ENCODE measurements at places on chromosomes 12 and 14.

DNA sequence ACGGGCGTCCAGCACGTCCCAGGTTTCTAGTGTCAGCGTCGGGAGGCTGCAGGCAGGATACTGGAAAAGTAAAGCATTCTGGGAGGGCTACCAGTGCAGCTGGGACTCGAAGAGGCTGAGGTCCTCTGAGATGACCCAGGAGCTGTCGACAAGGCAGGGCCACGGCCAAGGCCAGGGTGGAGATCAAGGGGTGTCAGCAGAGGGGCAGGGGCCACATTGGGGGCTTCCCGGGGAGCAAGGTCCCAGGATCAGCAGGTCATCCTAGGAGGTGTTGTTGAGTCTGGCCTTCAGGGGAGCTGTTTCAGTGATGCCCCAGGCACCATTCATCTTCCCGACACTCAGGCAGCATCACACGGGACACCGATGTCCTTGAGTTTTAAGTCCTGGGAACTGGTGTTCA, 377.8 kb upstream of the SFSWAP start:
- DNase-seq: no peak

GRCh38 chr14:32047791-32048190, 29.3 kb upstream of the ARHGAP5 start:
- DNase-seq: peak; percentile 36

DNA sequence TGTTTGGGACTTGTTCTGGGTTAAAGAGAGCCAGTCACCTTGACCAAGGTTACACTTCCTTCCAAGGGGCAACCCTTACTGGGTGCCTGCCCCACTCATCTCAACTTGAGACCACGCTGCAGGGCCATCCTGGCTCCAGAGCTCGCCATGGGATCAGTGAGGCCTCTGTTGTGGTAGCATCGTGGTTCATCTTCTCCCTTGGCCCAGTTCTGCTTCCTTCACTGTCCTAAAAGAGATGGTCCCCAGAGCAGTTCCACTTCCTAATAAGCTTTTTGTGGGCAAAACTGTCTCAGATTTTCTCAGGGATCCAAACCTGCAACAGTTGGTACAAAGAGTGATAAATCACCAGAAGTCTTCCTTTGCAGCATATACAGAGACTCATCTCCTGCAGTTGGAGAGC, 165.9 kb upstream of the TMEM260 start:
- DNase-seq: no peak

DNA sequence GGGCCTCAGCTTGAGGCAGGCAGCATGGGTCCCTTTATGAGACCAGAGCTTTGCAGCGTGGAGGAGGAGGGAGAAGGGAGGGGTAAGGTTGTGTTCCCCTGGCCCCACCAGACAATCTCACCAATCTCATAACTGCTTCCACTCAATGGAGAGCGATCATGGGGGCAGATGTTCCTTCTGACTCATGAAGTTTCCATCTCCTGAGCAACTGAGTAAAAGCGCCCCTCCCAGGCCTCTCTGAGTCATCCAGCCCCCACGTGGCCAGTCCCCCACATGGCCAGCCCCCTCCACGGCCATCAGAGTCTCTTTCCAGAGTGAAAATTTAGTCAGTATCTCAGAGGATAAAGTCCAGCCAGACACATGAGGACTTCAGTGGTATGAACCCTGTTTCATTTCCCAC, 39.2 kb upstream of the PLXNC1 start:
- DNase-seq: peak; percentile 71

DNA sequence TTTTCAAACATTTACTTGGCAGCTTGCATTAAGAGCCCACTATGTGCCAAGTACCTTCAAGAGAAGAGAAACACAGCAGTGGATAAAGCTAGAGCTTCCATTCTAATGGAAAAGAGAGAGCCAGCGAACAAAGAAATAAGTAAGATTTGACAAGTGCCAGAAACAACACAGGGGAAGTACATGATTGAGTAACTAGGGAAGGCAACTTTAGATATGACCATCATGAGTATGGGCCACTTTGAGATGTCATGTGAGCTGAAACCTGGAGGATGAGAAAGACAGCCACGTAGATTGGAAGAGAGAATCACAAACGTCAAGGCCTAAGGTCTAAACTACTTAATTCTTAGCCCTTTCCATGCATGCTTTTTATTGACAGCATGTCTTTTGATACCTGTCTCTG, 121.4 kb downstream of the ITPR2 start:
- DNase-seq: no peak

DNA sequence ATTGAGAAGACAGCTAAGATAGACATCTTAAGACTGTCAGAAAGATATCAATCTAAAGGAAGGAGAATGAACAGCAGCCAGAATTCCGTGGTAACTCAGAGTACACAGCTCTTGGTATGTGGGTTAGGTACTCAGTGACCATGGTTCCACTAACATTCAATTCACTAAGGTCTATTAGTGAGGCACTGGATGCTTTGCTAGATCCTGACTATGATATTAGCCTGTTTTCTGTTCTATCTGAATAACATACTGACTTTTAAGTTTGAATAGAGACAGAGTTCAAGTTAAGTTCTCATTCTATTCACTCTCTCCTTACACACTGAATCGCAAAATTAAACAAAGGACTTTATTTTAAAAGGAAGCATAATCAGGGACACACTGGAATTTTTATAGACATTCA, 106.4 kb downstream of the PRKD1 start:
- no peak for DNase-seq

GRCh38 chr12:104219361-104219892, 3.8 kb downstream of the TXNRD1 start:
- peak; percentile 98 for DNase-seq

DNA sequence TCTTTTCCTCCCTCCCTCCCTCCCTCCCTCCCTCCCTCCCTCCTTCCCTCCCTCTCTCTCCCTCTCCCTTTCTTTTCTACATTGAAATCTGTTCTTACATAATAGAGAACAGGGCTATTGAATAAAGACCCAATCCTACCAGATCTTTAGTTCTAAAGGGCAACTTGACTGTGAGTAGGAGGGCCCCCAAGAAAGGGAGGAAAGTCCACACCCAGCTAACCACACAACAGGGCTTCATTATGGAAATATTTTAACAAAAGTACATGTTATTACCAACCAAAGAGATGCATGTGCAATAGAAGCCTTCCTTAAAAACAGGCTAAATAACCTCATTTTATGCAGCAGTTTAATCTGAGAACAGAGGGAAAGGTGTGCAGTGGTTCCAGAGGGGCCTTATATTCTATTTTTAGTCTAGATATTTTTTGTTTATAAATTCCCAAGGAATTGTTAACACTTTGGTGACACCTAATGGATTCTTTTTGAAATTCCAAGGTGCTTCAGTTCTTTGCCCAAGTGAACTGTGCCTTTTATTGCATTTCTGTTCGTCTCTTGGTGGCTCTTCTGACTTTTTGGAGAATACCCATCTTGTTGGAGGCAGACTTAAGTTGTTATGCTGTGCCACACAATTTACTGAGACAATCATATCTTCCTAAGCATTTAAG, 63.0 kb downstream of the GNS start:
- peak; percentile 40 for DNase-seq

GRCh38 chr12:56377310-56377988, 14.8 kb upstream of the APOF start:
- peak; percentile 27 for DNase-seq

DNA sequence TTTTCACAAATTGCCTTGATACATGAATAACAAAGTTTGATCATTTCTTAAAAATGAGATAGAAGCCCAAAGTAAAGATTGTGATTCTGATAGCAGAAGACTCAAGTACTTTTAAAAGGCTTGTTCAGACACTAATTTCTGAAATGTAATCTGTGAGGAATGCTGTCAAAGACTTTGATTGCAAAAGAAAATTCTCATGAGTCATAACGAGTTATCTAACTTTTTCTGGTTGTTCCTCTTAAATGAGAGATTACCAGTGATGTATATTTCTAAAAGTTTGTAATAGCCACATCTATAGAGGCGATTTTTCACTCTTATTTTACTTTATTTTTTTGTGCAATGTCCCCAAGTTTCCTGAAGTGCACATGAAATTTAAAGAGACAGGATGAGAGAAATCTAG, 7.0 kb downstream of the PYGL start:
- peak; percentile 71 for DNase-seq

DNA sequence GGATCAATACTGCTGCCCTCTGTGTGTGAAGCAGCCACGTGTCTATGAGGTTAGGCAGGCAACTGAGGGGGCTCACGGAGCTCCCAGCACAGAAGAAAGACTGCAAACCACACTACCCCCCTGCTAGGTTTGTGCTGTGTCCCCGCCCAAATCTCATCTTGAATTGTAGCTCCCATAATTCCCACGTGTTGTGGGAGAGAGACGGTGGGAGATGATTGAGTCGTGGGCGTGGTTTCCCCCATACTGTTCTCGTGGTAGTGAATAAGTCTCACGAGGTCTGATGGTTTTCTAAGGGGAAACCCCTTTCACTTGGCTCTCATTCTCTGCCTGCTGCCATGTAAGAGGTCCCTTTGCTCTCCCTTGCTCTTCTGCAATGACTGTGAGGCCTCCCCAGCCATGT, 68.6 kb downstream of the ACTN1 start:
- DNase-seq: no peak

DNA sequence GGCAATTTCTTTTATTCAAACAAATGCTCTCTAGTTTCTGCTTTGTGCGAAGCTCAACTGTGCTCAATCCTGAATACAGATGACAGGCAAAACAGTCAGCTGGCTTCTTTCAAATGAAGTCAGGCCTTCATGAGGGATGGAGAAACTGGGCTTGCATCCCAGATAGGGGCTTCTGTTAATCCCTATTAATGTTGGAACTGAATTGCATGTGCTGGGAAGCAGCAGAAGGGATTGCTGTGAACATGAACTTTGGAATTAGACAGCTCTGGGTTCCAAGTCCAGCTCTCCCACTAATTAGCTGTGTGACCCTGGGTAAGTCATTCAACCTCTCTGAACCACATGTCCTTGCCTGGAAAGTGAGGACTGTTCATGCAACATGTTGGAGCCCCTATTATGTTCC, 21.1 kb upstream of the CORO1C start:
- no peak for DNase-seq

- no peak for DNase-seq
These were observed 142.0 kb downstream of the KCNK10 start for GRCh38 chr14:88181072-88181471.

DNA sequence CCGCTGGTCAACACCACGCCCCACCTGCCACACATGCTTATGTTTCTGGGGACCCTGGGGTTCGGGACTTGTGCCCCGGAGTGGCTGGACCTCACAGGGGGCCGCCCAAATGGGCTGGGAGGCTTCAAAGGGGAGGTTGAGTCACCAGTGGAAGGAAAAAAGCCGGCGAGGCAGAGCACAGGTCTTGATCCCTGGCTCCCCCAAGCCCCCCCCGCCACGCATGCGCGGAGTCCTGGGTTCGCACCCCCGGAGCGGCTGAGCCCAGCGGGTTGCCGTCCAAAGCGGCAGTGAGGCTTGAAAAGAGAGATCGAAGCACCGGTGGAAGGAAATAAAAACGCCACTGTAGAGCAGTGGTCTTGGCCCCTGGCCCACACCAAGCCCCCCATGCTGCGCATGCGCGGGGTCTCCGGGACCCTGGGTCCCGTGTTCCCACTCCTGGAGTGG, 313.5 kb downstream of the ALG10 start:
- no peak for DNase-seq

DNA sequence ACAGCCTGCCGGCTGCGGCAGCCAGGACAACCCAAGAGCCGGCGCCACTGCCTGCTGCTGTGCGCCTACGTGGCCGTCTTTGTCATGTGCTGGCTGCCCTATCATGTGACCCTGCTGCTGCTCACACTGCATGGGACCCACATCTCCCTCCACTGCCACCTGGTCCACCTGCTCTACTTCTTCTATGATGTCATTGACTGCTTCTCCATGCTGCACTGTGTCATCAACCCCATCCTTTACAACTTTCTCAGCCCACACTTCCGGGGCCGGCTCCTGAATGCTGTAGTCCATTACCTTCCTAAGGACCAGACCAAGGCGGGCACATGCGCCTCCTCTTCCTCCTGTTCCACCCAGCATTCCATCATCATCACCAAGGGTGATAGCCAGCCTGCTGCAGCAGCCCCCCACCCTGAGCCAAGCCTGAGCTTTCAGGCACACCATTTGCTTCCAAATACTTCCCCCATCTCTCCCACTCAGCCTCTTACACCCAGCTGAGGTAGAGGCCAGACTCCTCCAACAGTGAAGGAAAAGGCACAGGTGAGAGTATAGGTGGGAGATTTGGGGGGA, 10.3 kb downstream of the ZBTB39 start:
- no peak for DNase-seq

DNA sequence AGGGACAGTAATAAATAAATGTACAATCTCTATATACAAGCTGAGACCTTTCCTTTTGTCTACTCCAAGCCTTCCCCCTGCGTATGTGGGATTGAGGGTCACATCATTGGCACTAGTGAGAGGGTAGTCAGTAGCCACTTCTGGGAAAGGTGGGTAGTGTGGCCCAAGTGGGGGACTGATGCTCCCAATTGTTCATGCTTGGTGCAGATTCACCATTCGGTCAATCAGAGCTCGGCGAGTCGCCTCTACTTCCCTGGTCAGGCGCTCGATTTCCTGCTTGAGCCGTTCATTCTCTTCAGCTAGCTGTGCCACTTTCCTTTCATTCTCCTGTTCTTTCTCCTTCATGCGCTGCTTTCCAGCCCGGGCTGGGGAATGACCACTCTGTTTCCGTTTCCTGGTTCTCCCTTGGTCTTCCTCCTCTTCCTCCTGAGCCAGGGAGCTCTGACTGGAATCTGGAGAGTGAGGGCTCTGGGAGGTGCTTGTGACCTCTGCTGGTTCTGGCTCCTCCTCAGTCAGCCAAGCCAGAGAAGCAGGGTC, 3.6 kb downstream of the DDIT3 start:
- no peak for DNase-seq

DNA sequence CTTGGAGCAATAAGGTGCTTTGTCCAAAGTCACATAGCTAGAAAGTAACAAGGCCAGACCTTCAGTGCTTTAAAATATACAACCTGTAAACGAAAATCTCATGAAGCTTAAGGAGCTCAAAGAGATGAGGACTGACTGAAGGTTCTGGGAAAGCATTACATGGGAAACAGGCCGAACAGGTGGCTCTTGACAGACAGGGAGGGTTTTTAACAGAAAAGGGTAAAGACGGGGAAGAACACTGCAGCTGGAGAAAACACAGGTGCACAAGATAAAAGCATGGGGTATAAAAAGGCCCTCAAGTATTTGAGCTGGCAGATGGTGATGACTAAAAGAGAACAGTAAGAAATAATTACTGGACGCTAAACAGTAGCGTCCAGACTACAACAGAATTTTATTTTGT, 257.2 kb downstream of the NELL2 start:
- DNase-seq: no peak

GRCh38 chr12:71222436-71222835, 64.6 kb upstream of the TSPAN8 start:
- DNase-seq: no peak

GRCh38 chr14:100127853-100128455, 31.5 kb downstream of the DEGS2 start:
- DNase-seq: no peak

DNA sequence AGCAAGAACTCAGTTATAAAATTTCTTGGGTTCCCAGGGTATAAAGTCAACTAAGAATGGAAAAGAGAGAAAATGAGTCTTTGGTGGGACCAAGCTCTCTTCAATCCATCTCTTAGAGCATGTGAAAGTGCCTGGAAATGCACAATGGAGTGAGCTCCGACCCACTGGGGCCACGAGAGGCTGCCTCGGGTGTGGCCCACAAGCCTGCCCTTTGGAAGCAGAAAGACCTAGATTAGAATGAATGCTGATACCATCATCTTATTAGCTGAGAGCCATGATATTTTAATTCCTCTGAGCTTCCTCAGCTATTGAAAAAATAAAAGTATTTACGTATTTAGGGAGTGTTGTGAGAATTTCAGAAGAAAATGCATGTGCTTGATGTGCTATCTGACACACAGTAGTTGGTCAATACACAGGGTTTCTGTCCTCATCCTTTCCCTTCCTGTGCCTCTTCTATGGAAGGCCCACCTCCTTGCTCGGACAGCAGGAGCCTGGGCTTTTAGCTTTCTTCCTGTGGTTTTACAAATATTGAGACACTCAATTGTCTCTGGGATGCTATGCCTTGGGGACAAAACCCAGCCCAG, 42.5 kb downstream of the VDR start:
- no peak for DNase-seq

Measured in fibroblast of skin of right biceps (primary cell).